Renal cortical epithelial cell (primary cell): ENCODE measurements at places on chromosomes 12 and 14. TPM values are rescaled to one million over a fixed set of nuclear protein-coding genes. Genes with fewer than 3 reads are reported as not detected.
A peak's percentile ranks its signal among the peaks of the same experiment; 100 is the strongest.

The DUSP6 gene
- total RNA-seq, result 33.6 and 33.9 TPM in 2 replicates

DNA sequence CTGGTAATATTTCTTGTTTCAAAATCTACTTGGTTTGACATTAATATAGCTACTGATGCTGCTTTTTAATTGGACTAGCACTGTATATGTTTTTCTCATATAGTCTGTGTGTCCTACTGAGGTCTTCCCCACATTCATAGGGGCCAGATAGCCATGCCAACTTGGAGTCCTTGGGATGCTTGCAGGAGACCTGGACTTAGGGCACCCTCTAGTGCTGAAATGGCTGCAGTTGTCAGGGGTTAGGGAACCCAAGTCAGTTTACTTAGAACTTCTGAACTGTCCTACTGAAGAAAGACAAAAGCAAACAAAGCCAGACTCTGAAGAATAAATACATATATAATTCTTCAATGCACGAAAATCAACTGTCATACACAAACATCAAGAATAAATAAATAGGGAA lies 279.9 kb upstream of the SYT1 start:
- no peak for DNase-seq

GRCh38 chr12:90589956-90590355 lies 365.0 kb downstream of the CCER1 start:
- no peak for DNase-seq

DNA sequence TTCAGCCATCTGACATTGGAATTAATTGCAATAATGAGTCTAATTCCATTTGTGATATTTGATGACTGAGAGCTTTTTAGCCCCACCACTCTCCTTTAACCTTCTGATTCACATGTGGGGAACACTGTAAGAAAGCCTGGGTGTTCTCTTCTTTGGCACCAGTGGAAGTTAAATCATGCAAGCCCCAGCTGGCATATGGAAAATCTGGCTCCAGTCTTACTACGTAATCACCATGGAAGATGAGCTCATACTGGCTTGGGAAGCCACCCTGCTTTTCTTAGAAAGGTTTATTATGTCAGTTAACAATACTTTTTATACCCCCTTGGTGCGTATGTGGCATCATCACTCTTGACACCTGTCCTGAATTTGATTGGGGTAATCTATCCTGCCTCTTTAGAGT lies 479.3 kb downstream of the SLC16A7 start:
- no peak for DNase-seq

The VASH1 gene
- 0.35 and 8.5 TPM in 2 replicates for total RNA-seq

DNA sequence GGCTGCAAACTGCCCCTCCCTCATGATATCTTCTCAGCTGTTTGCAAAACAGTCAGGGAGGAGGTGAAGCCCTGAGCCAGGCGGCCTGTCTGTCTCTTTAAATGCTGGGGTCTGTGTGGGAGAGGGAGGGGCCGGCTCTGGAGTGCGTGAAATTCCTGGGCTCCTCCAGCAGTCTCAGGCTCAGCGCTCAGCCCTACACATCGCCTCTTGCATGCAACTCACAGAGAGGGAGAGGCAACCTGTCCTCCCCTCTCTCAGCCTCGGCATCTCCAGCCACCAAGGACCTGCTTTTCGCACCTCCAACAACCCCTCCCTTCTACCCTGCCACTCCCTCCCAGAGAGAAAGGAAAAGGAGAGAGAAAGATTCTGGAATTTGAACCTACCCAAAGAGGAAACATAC lies at the start of gene NRXN3:
Gene NRXN3 (plus strand): TSS at position 171 of the 400 bp plus-strand sequence. CDS start 72,721 bp downstream, outside the sequence.
- no peak for DNase-seq

DNA sequence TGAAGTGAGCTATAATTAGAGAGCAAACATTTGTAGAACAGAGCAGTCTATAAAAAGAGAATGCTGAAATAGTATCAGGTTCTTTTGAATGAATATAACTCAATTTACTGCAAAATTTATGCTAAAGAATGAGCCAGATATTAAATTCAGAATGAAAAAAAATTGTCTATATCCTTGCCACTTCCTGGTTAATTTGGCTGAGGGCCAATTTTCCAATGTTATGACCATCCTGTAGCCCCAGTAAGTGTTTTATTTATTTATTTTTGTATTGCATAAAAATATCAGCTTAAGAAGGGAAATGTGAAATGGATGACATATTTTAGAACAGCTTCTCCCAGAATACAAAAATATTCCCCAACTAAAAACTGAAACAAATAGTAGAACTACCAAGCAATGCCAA lies 263.4 kb downstream of the SOX5 start:
- no peak for DNase-seq

DNA sequence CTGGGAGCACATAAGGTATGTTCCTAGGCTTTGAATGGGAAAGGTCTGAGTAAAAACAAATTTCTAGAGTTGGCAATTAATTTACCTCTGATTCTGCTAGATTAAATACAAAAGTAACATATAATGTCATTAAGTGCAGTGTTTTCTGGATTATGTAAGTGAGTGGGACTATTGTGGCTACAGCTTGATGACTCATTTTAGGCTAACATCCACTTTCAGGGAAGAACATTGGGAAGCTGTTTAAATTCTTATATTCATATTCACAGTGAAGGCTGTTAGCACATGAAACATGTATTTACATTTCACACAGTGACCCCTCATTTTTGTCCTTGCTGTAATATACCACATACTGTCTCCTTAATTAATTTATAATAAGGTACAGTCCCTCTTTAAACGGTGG lies 13.2 kb upstream of the BMAL2 start:
- peak; percentile 73 for DNase-seq

GRCh38 chr12:25894759-25895158 lies 63.7 kb upstream of the RASSF8 start:
- no peak for DNase-seq

- DNase-seq, result no peak
Measured at GRCh38 chr14:68216079-68216478, 396.5 kb downstream of the RAD51B start.

GRCh38 chr14:54782751-54783659 lies 119.6 kb downstream of the GCH1 start:
- DNase-seq, result no peak

DNA sequence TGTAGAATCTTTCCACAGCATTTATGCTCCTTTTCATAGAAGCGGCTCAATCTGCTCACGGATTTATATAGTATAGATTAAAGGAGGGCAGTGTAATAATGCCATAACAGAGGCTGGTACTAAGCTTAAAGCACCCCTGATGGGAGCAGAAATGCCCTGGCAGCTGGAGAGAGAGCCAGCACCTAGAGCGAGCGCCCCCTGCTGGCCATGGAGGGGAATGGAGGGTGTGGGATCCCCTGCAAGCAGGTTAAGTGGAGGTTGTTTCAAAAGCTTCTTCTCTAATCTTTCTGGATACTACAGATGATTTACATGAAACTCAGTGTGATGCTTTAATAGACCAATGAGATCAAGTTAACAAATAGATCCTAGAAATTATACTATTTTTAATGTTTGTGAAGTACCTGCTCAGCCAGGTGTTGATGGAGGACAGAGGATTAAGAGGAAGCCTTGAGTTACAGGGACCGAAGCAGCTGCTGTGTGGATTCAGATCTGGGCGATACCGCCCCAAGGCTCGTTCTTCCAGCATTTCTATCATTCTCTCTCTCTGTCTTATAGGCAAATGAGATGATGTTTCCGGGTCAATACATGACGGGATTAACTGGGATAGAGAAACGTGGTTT lies 1519.3 kb upstream of the TMEM132C start:
- DNase-seq, result no peak

The HOXC6 gene
- 0.35 and 6.0 TPM in 2 replicates for total RNA-seq

DNA sequence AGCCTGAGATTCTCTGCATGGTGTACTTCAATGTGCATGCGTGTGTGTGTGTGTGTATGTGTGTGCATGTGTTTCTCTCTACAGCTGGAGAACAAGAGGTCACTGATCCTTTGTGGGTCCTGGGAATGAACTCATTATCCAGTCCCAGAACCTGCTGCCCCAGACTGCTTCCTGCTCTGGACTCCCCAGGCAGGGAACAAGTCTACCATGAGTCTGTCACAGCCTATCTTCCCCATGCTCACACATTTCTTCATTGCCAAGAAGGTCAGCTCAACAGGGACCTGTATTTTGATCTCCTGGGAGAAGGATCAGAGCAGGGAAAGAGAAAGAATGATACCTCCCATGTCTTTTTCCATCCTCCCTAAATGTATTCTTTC lies 2.9 kb upstream of the AGAP2 start:
- DNase-seq, result no peak

GRCh38 chr12:127594351-127594970 lies 672.5 kb upstream of the TMEM132C start:
- no peak for DNase-seq

The MYL2 gene
- not detected in 2 replicates for total RNA-seq
